MCF 10A (cell line): ENCODE measurements at places on chromosomes 3 and 15.
A peak's percentile ranks its signal among the peaks of the same experiment; 100 is the strongest.

DNA sequence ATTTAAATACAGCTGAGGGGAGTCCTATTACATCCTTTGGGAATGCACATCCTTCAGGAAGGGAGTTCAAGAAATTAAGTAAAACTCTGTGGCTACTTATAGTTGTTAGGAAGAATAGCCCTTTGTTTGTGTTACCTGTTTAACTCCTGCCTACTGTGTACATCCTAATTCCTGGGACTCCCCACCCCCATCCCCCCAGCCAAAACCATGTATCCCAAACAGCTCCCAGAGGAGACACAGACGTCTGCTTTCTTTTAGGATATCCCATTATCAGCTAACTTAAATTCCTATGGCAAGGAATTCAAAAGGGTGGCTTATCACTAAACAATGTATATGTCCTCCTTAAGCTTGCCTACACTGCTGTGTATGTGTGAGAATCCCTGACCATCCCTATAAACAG is 581.7 kb downstream of the DIPK2A start:
- no peak for DNase-seq

DNA sequence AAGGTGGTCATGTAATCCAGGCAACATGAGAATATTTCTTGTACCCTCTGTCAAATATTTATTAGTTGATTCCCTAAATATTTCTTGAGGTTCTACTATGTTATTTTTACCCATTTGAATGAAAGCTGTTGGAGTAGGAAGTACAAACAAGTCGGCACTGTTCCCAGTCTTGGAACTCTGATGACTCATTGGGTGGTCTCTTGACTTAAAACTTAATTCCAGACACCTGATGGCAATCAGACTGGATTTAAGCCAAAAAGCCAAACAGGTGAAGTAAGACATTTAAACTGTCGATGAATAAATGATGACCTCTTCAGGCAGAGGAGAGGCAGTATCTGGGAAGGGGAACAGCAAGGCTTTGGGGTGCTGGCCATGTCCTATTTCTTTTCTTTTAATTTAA is 22.8 kb downstream of the C2CD4A start:
- DNase-seq = peak; percentile 26

GRCh38 chr15:73985101-73985873 is 6.8 kb downstream of the STOML1 start:
- DNase-seq = peak; percentile 69

DNA sequence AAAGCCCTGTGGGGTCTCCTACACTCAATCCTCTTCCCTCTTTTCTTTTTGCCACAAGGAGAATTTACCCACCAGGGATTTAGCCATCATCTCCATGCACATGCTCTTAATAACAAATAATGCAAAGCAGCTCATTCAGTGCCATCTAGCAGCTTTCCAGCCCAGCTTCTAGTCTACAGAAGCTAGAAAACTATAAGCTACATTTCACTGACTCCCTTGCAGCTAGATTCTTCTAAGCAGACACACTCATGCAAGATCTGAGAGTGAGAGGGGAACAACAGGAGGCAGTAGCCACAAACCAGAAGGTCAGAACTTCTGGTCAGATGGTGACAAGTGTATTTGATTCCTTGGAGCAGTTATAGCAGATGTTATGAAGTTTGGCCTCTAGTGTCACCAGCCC is 25.5 kb downstream of the OSBPL10 start:
- DNase-seq = no peak

DNA sequence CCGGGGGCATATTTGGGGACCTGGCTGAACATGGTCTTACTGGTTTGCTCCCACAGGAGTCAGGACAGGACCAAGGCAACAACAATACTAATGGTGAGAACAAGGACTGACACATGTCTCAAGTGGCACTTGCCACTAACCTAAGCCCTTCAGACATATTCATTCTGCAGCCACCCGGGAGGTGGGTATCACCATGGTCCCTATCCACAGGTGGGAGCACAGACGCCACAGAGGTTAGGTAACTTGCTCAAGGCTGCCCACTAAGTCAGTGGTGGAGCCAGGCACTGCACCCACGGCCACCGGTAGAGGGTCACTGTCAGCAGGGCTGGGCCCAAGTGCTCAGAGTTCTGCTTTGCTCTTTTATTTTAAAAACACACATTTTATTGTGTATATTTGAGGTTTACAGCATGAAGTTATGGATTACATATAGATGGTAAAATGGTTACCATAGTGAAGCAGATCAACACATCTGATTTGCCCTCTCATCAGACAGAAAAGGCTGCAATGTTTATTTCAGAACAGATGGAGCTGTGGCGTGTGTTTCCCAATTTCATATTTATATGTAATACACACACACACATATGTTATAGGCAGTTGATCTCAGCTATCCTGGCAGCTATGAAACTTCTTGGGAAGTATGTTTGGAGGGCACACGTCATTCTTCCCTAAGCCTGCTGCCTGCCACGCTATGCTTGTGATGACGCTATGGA is 30.0 kb upstream of the SLC41A3 start:
- no peak for DNase-seq

GRCh38 chr3:69866988-69867720 is 127.9 kb downstream of the MITF start:
- DNase-seq = peak; percentile 17

GRCh38 chr3:114878114-114878839 is 268.8 kb downstream of the ZBTB20 start:
- peak; percentile 27 for DNase-seq

DNA sequence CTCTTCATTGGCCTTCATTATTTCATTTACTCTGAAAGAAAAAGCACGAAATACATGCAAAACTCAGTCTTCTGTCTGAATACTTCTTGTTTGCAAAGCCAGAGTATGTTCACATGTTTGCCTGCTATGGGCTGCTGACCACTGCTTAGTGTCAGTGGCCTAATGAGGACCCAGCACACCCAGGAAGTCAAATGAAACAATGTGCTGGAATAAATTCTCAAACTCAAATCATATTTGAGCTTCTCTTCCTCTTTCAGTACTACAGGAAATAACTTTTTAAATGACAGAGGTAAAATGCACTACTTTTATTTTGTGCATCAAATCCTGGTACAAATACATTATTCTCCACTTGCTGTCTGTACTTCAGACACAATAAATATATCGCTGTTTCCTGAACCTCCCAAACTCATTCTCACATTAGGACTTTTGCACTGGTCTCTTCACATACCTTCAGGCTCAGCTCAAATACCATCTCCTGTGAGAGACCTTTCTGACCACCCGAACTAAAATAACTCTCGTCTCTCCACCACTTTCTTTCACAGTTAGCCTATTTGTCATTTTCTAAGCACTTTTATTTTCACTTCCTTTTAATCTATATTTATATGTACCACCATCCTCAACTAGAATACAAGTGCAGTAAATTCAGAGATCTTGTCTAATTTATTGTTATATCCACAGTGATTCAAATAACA is 176.8 kb downstream of the TUSC7 start:
- DNase-seq = no peak

DNA sequence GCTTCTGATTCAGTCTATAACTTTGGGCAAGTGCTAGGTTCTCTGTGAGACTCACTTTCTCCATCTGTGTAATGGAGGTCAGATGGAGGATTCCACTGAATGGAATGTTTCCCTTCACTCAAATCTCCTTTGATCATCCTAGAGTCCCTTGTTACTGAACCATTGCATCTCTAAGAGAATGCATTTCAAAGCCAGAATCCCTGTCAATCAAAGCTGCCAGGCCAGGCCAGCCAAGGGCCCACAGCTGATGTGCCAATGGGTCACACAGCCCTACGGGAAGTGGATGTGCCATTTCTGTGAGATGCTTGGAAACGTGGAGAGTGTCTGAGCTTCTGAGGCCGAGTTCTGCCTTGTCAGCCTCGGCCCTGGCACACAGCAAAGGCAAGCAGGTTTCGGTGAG is 32.4 kb downstream of the SCN5A start:
- no peak for DNase-seq

DNA sequence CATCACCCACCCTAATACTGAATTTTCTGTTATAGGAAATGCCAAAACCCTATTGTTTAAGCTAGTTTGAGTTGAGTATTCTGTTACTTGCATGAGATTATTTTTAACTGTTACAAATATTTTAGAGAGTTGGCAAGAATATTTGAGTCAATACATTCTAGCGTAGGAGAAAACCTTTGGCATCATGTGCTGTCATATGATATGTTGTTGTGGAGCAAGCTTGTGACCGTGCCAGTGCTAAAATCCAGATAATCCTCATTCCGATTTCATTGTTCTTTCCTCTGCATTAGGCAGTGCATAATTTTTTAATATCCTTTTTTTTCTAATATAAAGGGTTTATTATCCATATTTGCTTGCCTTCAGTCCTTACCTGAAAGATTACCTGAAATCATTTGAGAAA is 168.0 kb upstream of the GMNC start:
- no peak for DNase-seq

GRCh38 chr3:183385698-183386613 is 42.5 kb downstream of the MCF2L2 start:
- peak; percentile 78 for DNase-seq

DNA sequence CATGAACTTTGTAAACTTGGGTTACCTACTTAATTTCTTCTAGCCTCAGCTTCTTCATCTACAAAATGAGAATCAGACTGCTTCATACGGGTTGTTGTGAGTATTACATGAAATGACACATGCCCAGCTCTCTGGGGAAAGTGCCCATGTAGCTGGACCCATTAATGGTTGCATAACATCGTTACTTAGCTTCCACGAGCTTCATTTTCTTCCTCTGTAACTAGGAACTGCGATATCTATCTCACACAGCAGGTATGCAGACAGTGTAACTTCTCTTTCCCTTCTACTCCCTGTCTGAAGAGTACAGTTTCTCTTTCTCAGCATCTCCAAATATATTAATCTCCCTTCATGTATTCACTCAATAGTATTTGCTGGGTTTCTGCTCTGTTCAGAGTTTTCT is 37.9 kb upstream of the DLG1 start:
- DNase-seq = no peak

DNA sequence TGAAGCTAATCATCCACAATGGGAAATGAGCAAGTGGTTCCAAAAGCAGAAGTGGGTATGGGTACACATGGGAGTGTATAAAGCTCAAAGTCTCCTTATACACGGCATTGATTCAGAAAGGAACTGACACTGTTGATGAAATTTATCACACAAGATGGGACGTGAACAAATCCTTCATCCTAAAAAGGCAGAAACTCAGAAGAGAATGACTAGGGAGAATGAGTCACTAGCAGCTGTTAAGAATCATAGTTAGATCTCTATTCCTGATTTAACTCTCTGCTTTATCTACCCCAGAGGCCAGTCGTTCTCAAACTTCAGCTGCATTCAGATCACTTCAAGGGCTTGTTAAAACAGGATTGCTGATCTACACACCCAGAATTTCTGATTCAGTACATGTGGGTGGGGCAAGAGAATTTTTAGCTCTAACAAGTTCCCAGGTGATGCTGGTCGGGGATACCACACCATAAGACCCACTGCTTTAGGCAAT is 97.7 kb upstream of the PHLDB2 start:
- DNase-seq = peak; percentile 73

- DNase-seq = peak; percentile 86
Measured at GRCh38 chr3:116939550-116939949, 230.0 kb downstream of the TUSC7 start.

- no peak for DNase-seq
Measured at GRCh38 chr3:17743658-17743995, 1.2 kb upstream of the TBC1D5 start.

- peak; percentile 25 for DNase-seq
Measured at GRCh38 chr3:171878461-171879225, 35.5 kb downstream of the TMEM212 start.

DNA sequence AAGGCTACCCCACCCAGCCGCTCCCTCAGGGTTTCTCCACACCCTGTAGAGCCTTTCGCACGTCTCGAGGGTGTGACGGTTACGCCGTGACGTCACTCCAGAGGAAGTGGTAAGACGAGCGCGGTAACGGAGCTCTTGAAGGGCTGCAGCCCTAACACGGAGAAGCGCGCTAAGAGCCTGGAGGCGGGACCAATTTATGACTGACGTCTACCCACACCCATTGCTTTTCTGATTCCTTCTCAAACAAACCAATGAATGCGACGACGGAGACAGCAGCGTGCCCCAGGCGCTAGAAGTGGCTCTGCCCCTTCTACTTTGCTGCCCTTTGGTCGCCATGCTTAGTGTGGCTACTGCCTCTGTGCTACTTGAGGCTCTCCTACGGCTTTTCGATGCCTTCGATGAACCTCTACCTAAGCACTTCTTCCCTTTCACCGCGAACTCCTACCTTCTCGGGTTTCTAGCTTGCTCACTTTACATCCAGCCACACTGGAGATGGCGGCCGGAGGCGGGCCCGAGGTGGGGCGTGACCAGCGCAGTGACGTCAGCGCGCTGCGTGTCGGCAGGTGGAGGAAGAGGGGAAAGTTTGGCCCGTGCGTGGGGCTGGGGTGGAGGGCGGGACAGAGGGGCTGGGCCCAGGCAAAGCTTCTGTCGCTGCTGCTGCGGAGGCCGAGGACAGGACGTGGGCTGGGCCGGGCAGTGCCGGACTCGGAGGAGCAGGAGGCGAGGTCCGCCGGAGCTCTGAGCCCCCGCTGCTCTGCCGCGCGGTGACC is at the start of gene OXSR1:
OXSR1 (plus strand) TSS at position 586 of the 770 bp plus-strand sequence. CDS start 340 bp downstream, outside the sequence.
- peak; percentile 99 for DNase-seq

GRCh38 chr3:85726241-85726640 is 767.5 kb downstream of the CADM2 start:
- peak; percentile 12 for DNase-seq

GRCh38 chr3:168094877-168095610 is 680 bp downstream of the GOLIM4 start:
- peak; percentile 75 for DNase-seq

DNA sequence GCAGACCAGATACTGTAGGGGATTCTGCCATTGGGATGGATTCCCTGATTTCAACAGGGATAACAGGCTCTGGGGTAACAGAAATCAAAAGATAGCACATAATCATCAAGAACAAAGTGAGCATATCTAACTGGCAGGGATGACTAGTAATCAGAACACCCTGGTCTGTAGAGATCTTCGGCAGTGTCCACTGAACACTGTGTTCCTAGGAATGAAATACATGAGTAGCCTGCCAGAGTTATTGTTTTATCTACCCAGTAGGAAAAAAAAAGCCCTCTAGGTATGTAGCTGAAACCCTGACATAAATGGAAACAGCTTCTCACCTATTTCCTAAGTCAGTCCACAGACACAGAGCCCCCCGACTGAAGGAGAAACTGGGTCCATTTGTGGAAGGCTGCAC is 340.3 kb upstream of the ZNF385D start:
- DNase-seq = no peak

DNA sequence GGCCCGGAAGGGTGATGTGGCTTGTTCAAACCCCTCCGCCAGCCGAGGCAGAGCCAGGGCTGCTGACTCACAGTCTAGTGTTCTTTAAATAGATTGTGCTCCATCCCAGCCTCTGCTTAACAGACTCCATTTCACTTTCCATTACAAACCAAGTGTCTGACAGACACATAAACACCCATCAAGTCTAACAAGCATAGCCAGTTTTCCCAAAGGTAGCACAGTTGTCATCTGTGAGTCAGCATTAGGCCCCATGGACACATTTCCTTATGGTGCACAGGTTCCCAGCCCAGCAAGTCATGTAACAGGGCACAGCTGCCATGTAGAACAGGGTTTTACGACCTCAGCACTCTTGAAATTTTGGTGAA is 109.9 kb upstream of the RAP2B start:
- DNase-seq = peak; percentile 90

DNA sequence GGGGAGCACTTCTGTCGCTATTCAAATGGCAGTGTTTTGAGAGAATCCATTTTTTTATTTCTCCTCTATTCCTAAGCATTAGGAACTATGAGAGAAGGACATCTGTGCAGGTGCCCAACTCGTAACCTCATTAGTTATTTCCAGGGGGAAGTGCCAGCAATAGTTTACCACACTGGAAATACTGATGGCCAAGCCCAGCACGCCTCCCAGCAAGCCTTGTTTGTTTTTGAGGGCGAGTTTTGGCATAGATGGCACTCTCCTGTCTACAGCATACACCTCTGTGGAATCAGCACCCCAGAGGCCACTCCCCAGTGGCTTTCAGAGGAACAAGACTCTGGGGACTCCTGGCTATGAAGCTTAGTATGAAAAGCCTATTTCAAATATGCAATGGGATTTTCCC is 36.6 kb downstream of the FAN1 start:
- no peak for DNase-seq
